Activated T-cell treated with anti-CD3 and anti-CD28 coated beads for 1 hour (primary cell): ENCODE measurements at places on chromosomes 2 and 18.

GRCh38 chr2:136107051-136108033 is 10.6 kb downstream of the CXCR4 start:
- no peak for DNase-seq

- no peak for DNase-seq
Measured at GRCh38 chr2:204340511-204340910, 204.8 kb upstream of the PARD3B start.

DNA sequence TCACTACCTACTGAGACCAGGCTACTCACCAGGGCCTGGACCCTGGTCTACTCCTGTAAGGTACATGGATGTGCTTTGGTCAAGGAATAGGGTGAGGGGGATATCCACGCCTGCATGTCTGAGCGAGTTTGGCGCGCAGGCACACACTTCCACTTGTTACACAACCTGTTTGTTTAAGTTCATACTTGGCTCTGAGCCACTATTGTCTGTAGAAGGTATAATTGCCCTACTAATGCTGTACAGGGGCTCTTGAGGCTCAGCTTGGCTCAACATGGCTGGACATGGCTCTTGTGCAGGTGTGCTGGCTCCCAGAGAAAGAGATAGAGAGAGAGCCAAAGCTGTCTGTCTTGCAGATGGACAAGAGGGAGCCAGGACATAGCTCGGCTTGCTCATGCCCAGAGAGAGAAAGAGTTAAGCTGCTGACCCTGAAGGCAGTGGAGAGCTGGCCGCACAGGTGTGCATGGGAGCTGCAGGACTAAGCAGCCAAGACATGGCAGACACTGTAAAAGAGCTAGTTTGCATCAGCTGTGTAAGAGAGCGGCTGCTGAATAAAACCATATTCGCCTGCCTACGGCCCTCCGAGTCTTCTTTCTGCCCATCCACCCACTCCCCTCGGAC is 35.2 kb downstream of the NPPC start:
- no peak for DNase-seq

GRCh38 chr2:155054712-155055111 is 356.2 kb downstream of the KCNJ3 start:
- DNase-seq = no peak

- no peak for DNase-seq
Measured at GRCh38 chr2:187615902-187616301, 61.7 kb upstream of the TFPI start.

DNA sequence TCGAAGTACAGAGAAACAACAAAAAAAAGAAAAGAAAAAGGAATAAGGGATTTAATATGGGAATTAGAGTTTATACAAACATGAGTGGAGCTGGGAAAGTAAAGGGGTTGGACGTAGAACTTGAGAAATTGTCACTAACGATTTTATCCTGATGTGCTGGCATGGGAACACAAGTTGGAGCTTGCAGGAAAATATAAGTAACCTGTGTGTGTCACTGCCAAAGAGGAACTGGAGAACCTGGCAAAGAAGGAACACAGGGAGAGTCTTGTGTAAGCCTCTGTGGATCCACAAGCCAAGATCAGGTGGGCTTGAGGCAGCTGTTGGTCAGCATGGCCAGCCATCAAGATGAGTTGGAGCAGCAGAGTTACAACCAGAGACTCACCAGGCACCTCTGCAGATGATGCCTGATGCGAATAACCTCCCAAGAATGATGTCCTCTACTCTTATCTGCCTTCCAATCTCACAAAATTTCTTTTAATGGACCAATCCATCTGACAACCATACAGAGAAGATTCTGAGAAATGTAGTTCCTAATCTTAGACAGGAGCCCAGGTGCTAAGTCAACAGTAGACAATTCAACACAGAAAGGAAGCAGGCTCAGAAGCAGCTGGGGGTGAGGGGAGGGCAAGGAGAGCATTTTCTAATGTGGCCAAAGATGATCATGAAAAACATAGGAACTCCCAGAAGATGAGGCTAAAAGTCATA is 77.0 kb upstream of the SPOPL start:
- no peak for DNase-seq
